ENCODE measurements at places on chromosomes 2 and 18.
A peak's percentile ranks its signal among the peaks of the same experiment; 100 is the strongest.

- peak; percentile 89 for DNase-seq
Observed at GRCh38 chr2:65300134-65300760, 72.6 kb downstream of the ACTR2 start.

DNA sequence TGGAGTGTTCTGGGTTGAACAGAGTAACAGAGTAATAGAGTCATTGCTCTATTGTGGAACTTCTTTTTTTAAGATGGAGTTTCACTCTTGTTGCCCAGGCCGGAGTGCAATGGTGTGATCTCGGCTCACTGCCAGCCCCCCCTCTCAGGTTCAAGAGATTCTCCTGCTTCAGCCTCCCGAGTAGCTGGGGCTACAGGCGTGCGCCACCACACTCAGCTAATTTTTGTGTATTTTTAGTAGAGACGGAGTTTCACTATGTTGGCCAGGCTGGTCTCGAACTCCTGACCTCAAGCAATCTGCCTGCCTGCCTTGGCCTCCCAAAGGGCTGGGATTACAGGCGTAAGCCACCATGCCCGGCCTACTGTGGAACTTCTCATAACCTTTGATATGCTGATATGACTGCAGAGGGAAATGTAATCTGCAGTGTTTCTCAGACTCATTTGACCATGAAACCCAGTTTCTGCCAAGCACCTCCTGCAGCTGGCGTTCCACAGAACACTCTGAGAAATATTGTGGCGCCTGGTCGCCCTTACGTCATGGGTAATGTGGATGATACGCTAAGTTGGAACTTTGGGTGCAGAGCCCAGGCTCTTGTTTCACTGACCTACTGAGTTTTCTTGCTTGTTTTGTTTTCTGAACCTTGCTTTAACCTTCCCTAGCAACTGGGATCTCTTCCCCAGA is 213.8 kb downstream of the BCL2 start:
- no peak for DNase-seq

GRCh38 chr2:116810645-116811044 is 1003.8 kb upstream of the DDX18 start:
- DNase-seq, result no peak

DNA sequence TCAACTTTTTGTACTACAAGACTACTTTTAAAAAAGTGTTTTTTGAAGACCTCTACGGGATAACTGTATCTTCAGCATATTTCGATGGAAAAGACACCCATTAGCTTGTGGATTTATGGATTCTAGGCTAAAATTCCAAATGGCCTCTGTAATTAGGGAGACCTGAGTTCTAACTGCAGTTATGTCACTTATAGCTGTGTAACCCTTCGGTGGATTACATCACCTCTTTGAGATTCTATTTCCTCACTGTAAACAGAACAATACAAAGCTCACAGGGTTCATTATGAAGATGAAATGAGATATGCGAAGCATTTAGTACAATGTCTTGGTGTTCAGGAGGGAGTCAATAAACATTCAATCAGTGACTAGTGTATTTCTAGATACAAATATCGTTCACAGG is 24.2 kb downstream of the LMAN2L start:
- peak; percentile 38 for DNase-seq

DNA sequence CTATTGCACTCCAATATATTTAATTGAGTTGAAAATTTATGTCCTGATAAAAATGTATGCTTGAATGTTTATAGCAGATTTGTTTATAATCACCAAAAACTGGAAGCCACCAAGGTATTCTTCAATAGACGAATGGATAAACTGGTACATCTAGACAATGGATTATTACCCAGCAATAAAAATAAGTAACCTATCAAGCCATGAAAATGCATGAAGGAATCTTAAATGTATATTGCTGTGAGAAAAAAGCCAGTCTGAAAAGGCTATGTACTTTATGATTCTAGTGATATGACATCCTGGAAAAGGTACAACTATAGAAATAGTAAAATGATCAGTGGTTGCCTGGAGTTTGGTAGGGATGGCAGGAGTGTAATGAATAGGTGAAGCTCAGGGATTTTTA is 580.7 kb downstream of the DCC start:
- no peak for DNase-seq

GRCh38 chr2:207831584-207832248 is 62.0 kb upstream of the FZD5 start:
- DNase-seq, result no peak

- DNase-seq, result no peak
Observed at GRCh38 chr18:58755304-58756010, 84.2 kb downstream of the MALT1 start.

DNA sequence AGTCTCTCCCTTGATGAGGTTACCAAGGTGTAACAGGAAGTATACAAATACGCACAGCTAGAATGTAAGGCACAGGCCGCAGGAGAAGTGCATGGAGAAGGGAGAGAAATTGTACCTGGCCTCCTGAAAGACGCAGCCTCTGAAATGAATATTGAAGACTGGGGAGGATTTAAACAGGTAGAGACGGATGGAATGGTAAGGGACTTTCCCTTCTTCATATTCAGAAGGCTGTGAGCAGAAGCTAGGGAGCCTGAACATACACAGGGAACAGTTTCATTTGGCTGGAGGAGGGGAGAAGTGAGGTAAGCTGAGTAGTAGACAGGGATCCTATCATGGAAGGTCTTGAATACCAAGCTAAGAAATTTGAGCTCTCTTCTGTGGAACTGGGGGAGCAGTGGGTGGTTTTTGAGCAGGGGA is 112.7 kb downstream of the ANKRD44 start:
- no peak for DNase-seq

- no peak for DNase-seq
Observed at GRCh38 chr2:126635736-126636135, 20.2 kb upstream of the GYPC start.

DNA sequence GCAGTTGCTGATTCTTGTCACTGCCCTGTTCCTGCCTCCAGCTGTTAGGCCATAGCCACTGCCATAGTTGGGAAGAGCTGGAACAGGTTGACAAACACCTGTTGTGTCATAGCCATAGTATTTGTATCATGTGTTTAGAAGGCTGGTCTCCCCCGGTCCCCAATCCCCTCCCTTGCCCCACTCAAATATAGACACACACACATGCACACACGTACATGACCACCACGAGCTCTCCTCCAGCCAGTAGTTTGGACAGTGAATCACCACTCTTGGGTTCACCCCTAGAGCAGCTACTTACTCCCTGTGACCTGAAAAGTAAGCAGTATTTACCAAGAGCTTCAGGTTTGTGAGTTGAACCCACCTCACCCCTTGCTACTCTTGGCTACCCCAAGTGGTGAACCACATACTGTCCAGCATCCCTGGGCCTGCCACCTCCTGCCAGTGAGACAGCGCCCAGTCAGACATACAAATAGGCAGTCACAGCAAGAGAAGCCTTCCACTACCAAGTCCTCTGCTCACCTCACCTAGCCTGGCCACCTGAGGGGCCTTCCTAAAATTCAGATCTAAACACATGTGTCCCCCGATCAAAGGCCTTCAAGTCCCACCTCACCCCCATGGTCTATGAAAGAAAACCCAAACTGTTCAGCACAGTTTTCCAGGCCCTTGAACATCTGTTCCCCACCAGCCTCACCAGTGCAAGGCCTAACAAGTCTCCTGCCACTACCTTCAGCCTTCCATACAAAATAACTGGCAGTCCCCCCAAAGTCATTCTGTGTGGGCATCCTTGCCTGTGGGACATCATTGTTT is 7.1 kb downstream of the PCBP1 start:
- DNase-seq, result no peak

DNA sequence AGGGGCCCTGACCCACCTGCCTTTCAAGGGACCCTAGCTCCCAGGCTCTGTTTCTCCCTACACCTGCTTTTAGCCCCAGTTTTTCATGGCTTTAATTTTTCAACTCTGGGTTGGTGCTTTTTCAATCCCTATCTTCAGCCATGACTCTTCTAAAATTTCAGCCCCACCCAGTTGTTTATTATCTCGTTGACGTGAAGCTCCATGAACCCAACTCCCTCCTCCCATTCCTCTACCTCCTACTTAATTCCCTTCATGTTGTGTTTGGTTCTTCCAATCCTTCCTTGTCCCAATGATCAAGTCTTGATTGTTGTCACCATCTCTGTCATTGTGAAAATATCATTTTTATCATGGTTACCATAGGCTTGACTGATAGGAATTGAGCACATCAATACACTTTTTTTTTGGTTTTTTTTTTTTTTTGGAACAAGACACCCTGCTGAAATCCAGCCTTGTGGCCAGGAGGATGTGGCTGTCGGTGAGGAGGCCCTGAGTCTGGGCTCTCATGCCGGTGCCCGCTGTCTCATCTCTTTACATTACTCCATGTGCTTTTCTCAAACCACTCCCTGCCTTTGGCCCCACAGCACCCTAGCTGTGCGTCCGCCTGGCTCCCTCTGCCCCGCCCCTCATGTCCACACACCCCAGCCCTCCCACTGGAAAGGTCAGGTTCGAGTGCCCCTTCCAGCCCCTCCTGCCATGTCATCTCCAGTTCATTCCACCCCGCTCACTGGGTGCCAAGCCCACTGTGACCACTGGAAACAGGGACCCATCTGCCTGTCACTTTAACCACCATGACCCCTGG is 39.3 kb downstream of the NAPG start:
- DNase-seq, result no peak

GRCh38 chr2:69771461-69771860 is 29.5 kb downstream of the ANXA4 start:
- peak; percentile 15 for DNase-seq

DNA sequence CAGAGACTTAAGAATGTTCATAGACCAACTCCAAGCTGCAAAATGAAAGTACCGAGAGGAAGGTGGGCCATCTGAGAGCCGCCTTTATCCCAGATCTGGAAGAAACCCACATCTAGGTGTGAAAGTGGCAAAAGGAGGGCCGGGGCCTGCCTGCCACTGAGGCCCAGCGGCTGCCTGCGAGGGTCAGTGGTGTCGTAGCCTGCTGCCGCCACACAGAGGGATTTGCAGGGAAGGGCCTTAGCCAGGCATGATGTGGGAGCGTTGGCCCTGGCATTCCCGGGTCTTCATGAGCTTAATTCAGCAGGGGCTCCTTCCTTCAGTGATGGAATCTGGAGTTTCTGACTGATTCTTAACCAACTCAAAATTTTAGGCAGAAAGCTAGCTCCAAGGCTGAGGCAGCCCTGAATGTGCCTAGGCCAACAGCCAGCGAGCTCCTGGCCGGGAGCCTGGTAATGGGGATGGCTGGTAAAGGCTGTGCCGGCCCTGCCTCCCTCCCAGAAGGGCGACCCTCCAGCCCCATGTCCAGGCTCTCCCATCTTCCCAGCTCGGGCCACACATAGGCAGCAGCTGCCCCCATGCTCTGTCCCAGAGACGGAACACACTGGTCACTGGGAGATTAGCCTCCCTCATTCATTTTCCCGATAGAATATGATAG is 230.1 kb downstream of the AGAP1 start:
- no peak for DNase-seq

GRCh38 chr2:227871375-227871791 is at the start of gene DAW1:
Gene DAW1, plus strand, starts transcription at chr2:227871631. Its CDS starts 59 bp downstream, at chr2:227871690.
- peak; percentile 89 for DNase-seq

DNA sequence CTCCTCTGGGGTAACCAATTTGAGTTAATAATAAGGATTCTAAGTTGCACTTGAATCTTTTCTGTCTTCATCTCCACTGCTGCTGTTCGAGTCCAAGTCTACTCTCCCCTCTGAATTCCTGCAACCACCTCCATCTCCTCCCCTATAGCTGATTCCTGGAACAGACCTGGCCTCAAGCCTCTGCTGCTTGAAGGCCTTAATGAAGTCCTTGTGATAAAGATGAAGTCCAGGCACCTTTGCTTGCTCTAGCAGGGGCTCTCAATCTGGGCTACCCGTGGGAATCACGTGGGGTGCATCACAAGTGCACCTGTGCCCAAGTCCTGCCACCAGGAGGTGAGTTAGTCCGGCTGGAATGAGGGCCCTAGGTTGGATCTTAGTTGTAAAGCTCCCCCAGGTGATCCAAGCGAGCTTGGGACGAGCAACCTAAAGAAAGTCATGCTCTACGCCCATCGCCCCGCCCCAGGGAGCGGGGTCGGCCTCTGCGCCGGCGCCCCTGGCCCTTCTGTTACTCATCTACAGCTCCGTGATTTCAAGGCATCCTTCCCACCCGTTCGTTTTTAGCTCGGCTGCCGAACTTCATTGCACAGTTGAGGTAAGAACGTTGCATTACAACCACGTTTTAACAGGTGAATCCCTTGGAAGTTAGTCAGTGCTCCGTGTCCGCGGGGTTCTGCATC is 905 bp upstream of the IAH1 start:
- DNase-seq, result no peak

DNA sequence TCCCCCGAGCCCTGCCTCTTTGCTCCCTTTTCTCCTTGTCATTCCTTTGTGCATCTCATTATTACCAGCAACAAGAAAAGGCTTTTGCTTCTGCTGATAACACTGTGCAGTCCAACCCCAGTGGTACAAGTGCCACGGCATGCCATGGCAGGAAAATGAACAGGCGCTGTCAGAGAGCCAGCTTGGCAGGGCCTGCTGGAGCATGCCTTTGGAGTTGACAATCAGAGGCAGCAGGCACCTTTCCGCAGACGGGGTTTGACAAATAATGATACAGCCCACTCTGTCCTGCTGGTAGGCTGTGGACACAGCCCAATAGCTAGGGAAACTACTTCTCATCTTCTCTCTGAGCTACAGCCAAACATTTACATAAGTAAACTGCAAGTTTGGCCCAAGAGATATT is 243.9 kb upstream of the LRRTM1 start:
- DNase-seq, result no peak

- peak; percentile 64 for DNase-seq
Observed at GRCh38 chr2:178072383-178073301, at the start of gene PDE11A. Gene PDE11A, minus strand, starts transcription at chr2:178072777. Its CDS starts 340 bp downstream, at chr2:178072437.

GRCh38 chr2:64023485-64024258 is 4.4 kb upstream of the VPS54 start:
- no peak for DNase-seq

GRCh38 chr2:135557530-135557929 is 26.2 kb downstream of the R3HDM1 start:
- peak; percentile 10 for DNase-seq

GRCh38 chr2:229703909-229704630 is 10.3 kb downstream of the DNER start:
- DNase-seq, result no peak

GRCh38 chr2:223626716-223627115 is 24.6 kb upstream of the SCG2 start:
- DNase-seq, result peak; percentile 69

GRCh38 chr2:28558158-28558820 is 62.4 kb downstream of the PLB1 start:
- no peak for DNase-seq

- no peak for DNase-seq
Observed at GRCh38 chr18:63135101-63135500, 184.5 kb downstream of the BCL2 start.

GRCh38 chr2:236294647-236295046 is 30.4 kb upstream of the ASB18 start:
- DNase-seq, result no peak

DNA sequence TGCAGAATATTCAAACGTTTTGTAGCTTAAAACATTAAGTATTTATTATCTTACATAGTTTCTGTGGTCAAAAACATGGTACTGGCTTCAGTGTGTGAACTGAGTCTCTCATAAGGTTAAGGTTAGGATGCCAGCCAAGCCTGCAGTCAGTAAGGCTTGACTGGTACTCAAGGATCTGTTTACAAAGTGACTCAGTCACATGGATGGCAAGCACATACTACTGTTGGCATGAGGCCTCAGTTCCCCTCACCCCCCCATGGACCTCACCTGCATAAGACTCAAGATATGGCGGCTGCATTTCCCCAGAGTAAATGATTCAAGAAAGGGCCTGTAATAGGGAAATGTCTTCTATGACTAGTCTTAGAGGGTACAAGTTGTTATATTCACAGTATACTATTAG is 1167.5 kb downstream of the DPP10 start:
- no peak for DNase-seq

All from cardiac fibroblast (primary cell).